ENCODE measurements at places on chromosomes 1 and 21.
A peak's percentile ranks its signal among the peaks of the same experiment; 100 is the strongest.

DNA sequence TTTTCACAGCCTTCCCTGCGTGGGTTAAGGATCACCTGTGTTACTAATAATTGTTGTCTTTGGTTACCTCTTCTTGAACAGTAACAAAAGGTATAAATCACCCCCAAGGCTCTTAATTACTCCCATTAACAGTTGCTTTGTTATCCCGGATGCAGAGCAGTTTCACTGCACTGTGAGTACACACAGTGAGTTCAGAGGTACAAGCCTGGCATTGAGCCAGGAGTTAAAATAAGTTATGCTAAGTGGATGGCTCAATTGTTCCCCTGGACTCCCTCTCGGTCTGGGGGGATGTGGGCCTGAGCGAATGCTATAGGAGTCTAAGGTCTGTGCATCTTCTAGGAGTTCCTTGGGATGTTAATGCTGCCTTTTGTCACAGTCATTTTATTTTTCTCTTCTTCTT is 258.3 kb downstream of the ATG4C start:
- peak; percentile 95 for DNase-seq

DNA sequence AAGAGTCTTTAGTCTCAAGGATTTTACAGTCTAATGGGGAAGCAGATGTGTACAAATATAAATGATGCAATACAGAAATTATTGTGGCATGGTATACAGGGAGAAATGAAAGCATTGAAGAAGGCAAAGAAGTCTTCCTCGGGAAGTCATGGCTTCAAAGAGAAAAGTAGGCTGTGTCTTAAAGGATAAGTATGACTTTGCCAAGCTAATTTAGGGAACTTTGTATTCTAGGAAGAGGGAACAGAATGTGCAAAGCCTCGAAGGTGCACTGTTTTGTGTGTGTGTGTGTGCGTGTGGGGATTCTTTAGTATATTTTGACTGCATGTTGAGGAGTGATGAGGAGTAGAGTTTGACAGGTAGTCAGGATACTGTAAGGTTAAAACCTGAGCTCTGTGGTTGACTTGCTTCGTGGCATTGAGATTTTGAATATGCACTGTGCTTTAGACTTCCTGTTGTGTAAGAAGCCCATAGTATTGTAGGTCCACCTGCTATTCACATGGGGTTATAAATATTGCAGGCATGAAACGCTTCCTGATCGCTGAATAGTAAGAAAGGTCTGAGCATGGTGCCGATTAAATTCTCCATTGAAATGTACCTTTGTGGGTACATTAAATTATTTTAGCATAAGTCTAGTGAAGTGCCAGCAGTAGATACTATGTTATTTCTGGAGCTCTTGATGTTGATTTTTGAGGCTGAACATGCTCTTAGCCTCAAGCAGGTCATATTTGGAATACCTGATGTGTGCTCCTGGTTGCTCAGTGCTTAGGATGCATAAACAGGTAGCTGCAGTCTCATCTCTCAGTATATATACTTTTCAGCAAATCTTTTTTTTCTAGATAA is 8.0 kb downstream of the SMAP2 start:
- DNase-seq = no peak

- no peak for DNase-seq
Observed at GRCh38 chr1:4596486-4596885, 57.9 kb upstream of the AJAP1 start.

DNA sequence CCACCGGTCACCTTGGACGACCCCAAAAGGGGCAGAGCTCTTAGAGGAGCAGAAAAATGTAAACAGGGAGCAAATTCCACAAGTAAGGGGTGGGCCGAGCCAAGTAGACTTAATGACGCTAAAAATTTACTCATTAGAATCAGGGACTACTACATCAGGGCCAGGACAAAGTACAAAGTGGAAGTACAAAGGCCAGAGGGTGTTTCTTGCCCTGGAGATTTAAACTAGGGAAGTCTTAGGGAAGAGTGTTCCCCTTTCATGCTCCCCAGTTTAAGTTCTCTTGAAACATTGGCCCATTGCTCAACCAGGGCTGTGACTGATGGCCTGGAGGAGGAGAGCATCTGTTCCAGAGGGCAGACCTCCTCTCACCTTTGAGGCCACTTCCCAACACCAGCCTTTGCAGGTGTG is 48.6 kb downstream of the BACH1 start:
- no peak for DNase-seq

DNA sequence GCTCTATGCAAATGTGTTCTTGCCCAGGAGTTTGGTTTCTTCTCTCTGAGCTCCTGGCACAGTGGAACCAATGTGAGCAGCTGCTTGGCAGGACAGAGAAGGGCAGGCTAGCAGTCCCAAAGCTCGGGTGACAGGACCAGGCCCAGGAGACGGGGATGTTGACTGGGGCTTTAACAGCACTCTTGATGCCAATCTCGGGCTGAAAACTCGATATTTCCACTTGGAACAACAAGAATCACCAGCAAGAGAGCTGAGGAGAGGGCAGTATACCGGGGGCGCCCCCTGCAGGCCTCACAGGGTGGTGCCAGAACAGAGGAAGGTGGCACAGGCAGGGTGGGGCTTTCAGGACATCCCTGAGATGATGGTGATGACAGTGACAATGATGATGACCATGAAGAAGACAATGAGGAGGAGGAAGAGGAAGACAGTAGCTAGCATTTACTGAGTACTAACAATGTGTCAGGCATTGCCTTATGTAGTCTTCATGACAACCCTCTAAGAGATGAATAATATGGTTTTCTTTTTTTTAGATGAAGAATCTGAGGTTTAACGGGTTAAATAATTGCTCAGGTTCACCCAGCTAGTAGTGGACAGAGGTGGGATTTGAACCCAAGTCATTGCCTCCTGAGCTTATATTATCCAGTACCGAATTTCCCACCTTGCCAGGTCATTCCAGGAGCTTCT is 2.7 kb upstream of the KCNJ9 start:
- DNase-seq = no peak

DNA sequence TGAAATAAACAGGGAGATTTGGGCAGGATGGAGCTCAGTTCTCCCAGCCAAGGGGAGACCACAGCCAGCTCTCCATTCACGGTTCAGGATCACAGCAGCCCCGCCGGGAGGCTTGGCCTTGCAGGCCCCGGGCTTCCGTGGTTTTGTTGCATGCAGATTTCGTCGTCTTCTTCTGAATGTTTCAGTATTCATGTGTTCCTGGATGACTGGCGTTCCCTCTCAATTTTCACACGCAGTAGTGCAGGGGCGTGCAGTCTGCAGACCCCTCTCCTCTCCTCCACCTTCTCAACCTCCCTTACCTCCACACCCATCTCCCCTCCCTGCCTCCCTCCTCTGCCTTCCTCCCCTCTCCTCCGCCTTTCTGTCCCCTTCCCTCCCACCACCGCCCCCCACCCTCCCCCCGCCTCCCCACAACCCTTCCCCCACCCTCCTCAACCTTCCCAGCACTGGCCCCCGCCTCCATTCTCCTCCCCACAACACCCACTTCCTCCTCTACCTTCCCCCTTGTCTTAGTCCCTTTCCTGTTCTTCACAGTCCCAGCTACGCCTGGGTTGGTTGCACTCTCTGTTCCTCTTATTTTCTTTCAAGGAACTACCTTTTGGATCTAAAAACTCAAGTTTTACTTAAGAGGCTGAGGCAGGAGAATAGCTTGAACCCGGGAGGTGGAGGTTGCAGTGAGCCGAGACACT is 8.4 kb upstream of the SLC19A1 start:
- DNase-seq = no peak

DNA sequence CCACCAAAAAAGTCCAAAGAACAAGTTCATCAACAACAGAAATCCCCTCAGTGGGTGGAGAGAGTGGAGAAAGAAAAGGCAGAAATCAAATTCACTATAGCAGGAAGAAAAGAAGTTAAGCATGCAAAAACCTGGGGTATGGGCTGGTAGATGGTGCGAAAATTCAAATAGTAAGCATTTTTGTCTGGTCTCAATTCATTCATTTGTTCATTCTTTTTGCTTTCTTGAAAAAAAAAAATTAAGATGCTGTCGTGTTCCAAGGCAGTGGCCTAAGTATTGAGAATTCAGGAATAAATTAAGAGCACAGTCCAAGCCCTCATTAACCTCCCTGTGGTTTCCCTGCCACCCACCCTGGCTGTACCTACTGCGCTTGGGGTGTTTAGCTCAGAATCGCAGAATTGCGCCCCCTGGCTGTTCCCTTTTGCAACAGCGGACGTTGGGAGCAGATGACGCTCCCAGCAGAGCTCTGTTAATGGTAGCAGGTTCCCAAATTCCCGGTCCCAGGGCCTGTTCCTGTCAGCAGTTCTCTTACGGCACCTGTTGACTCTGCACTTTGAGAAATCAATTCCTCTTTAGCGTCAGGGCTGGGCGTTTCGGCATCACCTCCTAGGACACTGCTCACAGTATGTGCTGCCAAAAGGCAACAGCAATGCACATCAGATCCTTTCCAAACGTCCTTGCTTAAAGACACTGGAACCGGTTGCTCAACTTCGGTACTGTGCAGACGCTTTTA is 34.0 kb upstream of the SSX2IP start:
- no peak for DNase-seq

- DNase-seq = no peak
Observed at GRCh38 chr1:114011796-114012195, 32.5 kb downstream of the OLFML3 start.

DNA sequence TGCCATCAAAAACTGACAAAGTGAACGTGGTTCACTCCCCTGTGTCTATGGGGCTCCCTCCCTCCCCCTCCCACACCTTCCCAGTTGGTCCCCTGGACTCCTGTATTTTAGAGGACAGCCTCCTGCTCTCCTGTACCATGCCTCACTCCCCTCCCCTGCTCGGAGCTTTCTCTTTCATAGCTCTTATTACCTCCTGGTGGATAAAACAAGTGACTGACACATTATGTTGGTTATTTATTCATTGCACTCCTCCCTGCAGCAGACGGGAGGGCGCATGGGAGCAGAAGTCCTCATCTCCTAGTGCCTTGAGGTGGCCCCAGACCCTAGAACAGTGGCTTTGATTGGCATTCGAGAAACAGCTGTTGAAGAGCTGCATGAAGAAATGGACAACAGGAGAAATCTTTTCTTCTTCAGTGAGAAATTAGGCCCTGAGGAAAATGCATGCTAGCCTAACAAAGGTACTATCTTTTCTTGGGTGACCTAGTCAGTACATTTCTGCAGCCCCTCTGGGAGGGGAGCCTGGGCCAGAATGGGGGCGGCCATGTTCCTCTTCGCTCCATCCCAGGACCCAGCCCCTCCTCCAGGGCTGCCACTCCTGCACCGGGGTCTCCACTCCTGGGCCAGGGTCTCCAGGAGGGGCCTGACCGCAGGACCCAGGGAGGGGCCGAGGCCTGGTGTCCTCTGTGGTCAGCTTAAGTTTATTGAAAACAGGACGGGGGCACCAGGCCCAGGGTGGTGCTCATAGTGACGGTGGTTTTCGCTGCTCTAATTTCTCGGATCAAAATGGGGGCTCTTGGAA is 1.2 kb upstream of the TFF1 start:
- no peak for DNase-seq

All from NCI-H1105 (cell line).